ENCODE measurements at places on chromosomes 4 and X. TPM values are rescaled to one million over a fixed set of nuclear protein-coding genes. Genes with fewer than 3 reads are reported as not detected.

Gene ASB9
- total RNA-seq, result 0.28 TPM

DNA sequence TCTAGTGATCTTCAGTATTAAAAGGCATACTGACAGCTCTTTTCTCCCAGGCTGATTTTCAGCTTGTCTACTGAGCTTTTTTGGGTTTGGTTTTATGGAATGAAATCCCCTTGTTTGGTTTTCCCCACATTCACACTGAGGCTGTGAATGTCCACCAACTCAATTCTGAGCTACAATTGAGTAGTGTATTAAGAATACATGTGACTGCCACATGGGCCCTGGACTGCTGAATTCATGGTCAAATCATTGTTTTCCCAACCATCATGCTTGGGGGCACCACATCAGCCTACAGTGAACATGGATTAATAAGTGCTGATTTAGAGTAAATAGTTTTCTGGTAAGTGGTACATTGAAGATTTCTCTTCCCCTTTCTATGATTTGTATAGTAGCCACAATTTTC lies 32.4 kb downstream of the RTL9 start:
- no peak overlapping the region for H3K4me3 ChIP-seq
- DNase-seq, result no peak
- H3K27ac ChIP-seq, result no peak overlapping the region
- H3K36me3 ChIP-seq, result no peaks in the 10 kb centered on the region

DNA sequence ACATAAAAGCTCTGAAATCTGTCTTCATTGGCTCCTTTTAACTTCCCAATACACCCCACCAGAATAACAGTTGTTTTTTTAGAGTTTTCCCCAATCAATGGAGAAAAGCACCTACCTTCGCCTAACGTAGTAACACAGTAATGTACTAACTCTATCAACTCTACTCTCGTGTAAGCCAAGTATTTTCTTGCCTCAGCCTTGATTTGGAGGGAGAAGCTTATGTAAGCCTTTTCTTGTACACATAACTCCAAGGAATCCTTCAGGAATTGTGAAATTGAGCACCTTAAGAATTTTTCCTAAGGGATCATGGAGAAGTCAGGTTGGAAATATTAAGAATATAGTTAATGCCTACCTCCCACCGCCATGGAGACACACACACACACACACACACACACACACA lies 181.2 kb downstream of the RAPGEF2 start:
- peaks cover 3% of the 10 kb centered on the region for H3K36me3 ChIP-seq
- no peak for DNase-seq
- H3K4me1 ChIP-seq, result peaks cover 23% of the 10 kb centered on the region
- no peak overlapping the region for H3K4me3 ChIP-seq
- no peak overlapping the region for H3K27ac ChIP-seq

GRCh38 chr4:53545942-53546581 lies 45.2 kb downstream of the LNX1 start:
- no peak overlapping the region for H3K4me3 ChIP-seq
- DNase-seq, result no peak
- H3K4me1 ChIP-seq, result peaks cover 7% of the 10 kb centered on the region
- no peak overlapping the region for H3K27ac ChIP-seq

GRCh38 chr4:40514497-40514951 lies 115.1 kb downstream of the RBM47 start:
- peaks cover 19% of the 10 kb centered on the region for H3K4me1 ChIP-seq
- no peak overlapping the region for H3K4me3 ChIP-seq
- no peak for DNase-seq
- no peak overlapping the region for H3K27ac ChIP-seq
- no peaks in the 10 kb centered on the region for H3K36me3 ChIP-seq

DNA sequence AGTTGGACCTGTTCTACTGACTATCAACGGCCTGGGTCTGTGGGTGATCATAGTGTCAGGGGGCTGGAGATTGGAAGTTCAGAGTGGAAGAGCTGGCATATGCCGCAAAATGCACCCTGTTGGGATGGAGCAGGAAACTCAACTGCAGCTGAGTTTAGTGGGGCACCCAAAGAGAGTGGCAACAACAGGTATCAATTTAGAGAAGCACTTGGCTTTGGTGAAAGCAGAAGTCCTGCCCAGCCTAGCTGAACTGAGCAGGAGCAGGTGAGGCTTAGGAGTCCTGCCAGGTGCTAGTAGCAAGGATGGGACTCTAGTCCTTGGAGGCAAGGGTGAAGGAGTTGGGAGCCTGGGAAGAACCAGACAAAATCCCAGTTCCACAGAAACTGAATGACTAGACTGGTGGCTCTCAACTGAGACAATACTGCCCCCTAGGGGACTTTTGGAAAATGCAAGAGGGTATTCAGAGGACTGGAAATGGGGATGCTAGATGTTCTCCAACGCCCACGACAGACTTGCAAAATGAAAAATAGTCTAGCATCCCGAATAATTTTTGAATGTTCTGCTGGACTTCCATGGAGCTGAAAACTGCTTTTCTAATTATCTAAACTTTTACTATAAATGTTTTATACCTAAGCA lies 49.4 kb downstream of the RTL9 start:
- no peak overlapping the region for H3K4me3 ChIP-seq
- peaks cover 11% of the 10 kb centered on the region for H3K4me1 ChIP-seq
- DNase-seq, result peak; percentile 82
- peak overlapping the region; percentile 31 for H3K27ac ChIP-seq
- H3K27me3 ChIP-seq, result peaks cover 4% of the 10 kb centered on the region
- H3K36me3 ChIP-seq, result no peaks in the 10 kb centered on the region

Gene HTN1
- total RNA-seq, result not detected

DNA sequence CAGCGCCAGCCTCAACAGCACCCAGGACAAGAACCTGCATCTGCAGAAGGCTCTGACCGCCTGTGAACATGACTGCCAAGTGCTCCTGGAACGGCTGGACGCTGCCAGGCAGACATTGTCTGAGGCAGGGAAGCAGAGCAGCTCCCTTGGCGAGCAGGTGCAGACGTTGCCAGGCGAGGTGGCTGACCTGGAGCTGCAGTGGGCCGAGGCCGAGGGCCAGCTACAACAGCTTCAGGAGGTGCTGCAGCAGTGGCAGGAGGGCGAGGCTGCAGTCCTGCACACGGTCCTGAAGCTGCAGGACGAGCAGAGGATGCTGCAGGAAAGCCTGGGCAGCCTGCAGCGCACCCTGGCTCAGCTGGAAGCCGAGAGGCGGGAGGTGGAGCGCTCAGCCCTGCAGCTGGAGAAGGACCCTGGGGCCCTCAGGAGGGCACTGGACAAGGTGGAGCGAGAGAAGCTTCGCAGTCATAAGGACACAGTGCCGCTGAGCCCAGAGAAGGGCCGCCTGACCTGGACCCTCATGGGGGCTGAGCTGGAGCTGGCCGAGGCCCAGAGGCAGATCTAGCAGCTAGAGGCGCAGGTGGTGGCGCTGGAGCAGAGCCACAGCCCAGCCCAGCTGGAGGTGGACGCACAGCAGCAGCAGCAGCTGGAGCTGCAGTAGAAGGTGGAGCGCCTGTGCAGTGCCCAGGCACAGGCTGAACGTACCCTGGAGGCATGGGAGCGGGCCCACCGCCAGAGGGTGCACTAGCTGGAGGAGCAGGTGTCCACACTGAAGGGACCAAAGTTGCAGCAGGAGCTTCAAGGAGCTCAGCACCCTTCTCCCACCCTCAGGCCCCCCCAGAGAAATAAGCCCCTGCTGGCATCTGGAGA lies 16.4 kb downstream of the SMIM10L2A start:
- no peak for DNase-seq
- H3K4me3 ChIP-seq, result no peak overlapping the region
- H3K27me3 ChIP-seq, result no peaks in the 10 kb centered on the region
- H3K36me3 ChIP-seq, result no peaks in the 10 kb centered on the region

Gene RPGR
- total RNA-seq, result 9.2 TPM

- no peaks in the 10 kb centered on the region for H3K4me1 ChIP-seq
- no peaks in the 10 kb centered on the region for H3K36me3 ChIP-seq
- no peak overlapping the region for H3K4me3 ChIP-seq
- no peak overlapping the region for H3K27ac ChIP-seq
- H3K27me3 ChIP-seq, result no peaks in the 10 kb centered on the region
Measured at GRCh38 chr4:20643631-20644030, 56.6 kb upstream of the PACRGL start.

GRCh38 chrX:31224381-31225012 lies 152.7 kb upstream of the FTHL17 start:
- no peaks in the 10 kb centered on the region for H3K27me3 ChIP-seq
- H3K4me3 ChIP-seq, result no peak overlapping the region
- H3K4me1 ChIP-seq, result peaks cover 9% of the 10 kb centered on the region
- H3K36me3 ChIP-seq, result peaks cover 5% of the 10 kb centered on the region

- DNase-seq, result no peak
- no peak overlapping the region for H3K27ac ChIP-seq
- H3K27me3 ChIP-seq, result no peaks in the 10 kb centered on the region
- H3K36me3 ChIP-seq, result no peaks in the 10 kb centered on the region
Measured at GRCh38 chrX:57667010-57667409, 13.1 kb downstream of the NLRP2B start.

DNA sequence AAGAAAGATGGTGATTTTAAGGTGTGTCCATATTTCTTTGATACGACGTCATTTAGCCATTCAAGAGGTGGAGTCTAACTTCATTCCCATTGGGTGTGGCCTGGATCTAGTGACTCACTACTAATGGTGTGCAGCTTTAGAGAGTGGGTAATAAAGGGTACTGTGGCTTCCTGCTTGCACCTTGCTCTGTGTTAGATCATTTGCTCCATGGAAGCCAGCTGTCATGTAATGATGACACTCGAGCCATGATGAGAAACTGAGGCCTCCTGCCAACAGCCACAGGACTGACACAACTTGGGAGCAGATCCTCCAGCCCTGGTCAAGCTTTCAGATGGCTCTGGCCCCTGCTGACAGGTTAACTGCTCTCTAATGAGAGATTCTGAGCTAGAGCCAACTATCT lies 82.0 kb downstream of the UNC5C start:
- no peaks in the 10 kb centered on the region for H3K36me3 ChIP-seq
- no peak overlapping the region for H3K27ac ChIP-seq
- H3K27me3 ChIP-seq, result no peaks in the 10 kb centered on the region
- no peak for DNase-seq
- H3K4me1 ChIP-seq, result peaks cover 23% of the 10 kb centered on the region

- no peak overlapping the region for H3K27ac ChIP-seq
- no peaks in the 10 kb centered on the region for H3K36me3 ChIP-seq
- H3K4me1 ChIP-seq, result peaks cover 3% of the 10 kb centered on the region
- H3K27me3 ChIP-seq, result peaks cover 5% of the 10 kb centered on the region
- no peak overlapping the region for H3K4me3 ChIP-seq
Measured at GRCh38 chr4:68401231-68401630, 46.0 kb upstream of the TMPRSS11E start.

DNA sequence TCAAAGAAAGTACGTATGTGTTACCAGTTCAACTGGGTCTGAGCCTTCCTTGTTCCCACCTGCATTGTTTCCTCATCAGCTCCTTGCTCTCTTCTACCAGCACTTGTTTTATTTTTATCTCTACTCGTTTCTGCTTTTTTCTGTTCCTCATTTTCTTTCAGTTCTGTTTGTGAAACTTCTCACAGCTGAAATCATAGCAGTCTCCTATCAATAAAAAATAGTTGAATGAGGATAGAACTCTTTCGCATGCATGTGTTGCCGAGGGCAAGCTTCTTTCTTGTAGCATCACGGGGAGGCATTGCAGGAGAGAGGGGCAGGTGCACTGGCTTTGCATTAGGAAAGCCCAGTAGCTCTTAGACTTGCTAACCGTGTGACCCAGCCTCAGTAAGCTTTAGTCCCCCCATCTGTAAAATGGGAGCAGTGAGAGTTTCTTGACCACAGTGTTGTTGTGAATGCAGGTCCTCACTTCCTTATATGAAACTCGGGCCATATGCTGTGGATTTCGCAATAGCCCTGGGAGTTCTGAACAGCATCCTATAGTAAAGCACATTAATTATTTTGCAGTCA lies 24.7 kb downstream of the OFD1 start:
- H3K36me3 ChIP-seq, result peaks cover 11% of the 10 kb centered on the region
- H3K4me3 ChIP-seq, result no peak overlapping the region
- H3K4me1 ChIP-seq, result peaks cover 9% of the 10 kb centered on the region
- DNase-seq, result no peak
- H3K27me3 ChIP-seq, result no peaks in the 10 kb centered on the region

DNA sequence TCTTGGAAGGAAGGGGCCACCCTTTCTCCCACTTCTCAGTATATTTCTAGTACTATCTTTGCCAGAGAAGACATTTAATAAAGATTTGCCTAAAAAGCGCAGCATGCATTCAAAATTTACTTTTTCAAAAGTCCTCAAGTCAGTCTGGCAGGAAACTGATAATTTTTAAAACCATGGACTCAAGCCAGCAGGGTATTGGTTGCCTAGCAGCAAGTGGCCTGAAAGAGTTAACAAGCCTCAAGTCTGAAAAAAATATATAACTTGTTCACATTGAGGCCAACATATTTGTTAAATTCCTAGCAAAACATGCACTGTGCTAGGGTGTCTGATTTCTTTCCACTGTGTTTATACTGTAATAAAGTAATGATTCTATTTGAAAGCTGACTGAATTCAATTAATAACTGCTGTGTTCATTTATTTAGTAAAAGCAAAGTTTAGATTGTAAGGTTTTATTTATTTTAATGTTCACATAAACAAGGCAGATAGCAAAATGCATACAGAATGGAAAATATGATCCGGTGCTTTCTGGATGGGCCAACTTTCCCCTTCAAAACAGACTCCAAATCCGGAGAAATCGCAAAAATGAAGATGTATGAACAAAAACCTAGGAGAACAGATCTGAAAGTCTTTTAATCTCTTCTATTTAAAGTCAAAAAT lies 218.5 kb upstream of the FGF13 start:
- no peak for DNase-seq
- H3K27me3 ChIP-seq, result no peaks in the 10 kb centered on the region
- H3K4me3 ChIP-seq, result no peak overlapping the region
- H3K27ac ChIP-seq, result no peak overlapping the region
